ENCODE measurements at places on chromosomes 3 and 15.

DNA sequence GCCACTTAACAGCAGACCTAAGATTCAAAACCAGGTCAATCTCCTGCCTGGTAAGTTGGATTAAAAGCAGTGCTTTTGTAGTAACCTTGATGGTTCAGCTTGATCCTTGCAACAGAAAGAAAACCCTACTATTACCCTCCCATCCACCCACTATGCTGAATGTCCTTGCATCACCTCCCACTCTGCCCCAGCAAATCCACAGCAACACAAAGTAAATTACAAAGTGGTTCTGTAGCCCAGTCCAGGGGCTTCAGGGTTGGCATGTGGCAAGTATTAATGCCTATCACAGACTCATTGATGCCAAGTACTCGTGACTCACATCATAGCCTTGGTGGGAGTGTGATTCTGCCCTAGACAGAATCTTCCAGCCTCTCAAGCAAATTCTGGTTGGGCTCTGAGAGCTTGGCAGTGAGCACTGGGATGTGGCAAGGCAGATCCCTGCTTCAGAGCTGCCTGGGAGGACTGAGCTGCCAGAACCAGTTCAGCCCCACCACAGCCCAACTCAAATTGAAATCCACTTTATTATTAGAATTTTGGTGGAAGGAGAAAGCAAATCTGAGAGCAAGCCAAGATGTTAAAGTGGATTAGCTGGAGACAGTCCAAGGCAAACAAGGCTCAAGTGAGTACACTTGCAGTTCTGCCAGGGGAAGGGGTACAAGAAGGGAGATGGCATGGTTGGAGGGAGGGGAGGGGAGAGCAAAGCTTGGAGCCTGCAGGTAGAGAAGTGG lies 225.8 kb upstream of the UMPS start:
- DNase-seq = no peak

- no peak for DNase-seq
Observed at GRCh38 chr3:55362210-55362960, 124.7 kb downstream of the WNT5A start.

- no peak for DNase-seq
Observed at GRCh38 chr3:139652561-139652960, 25.2 kb downstream of the NMNAT3 start.

DNA sequence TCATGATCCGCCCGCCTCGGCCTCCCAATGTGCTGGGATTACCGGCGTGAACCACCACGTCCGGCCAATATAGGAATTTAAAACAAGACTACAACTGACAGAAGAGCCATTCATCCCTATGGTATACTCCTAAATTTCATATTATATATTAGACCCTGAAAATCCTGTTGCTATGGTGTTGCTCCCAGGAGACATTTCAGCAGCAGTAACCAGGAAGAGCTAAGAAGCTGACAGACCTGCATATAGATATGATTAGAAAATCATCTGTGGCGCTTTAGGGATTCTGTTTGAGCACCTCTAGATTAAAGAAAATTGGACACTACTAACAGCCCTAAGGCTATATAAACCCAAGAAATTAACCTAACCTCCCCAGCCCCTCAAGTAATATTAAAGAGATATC lies 38.8 kb downstream of the TBL1XR1 start:
- DNase-seq = no peak

DNA sequence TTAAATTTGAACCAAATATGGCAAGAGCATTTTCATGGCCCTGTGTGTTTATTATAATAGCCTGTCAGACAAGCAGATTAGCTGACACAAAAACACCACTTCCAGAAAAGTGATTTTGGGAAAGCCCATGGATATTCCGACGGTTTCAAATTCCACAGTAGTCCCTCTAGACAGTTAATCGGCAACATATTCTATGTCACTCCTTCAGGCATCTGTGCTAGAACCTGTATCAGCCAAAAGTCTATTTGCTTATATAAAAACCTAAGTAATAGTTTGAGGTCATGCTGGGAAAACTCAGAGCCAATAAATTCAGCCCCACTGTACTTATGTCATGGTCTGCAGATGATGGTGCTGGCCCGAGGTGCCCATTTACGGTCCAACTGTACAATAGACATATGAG lies 110.2 kb upstream of the ARHGEF26 start:
- no peak for DNase-seq

DNA sequence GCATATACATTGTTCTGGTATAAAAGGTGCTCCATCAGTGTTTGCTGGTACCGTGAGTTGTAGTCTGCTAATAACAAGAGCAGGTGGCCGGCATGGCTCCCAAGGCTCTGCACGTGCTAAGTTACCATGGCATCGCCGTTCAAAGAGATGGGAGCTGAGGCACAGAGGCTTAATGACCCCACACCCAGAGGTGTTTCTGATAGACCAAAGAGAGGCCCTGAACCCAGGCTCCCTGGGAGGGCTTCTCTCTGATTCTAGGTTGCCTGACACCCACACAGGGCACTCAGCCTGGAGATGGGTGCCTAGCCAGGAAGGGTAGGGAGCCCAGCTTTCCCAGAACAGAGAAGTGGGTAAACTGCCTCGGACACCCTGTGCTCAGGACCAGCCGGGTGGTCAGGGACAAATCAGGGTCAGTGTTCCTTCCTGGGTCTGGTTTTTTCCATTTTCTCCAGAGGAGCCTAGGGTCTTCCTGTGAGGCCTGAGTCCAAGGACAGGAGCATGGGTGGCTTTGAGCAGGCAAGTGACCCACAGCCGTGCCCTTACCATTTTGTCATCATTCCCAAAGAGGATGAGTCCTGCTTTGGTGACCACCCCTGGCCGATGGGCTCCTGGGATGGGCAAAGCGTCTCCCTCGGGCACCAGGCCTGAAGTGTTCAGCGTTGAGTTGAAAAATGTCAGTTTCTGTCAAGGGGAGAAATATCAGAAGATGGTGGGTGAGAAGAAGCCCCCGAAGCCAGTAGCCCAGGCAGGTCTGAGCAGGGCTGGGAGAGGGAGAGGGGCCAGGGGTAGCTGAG lies 27.3 kb downstream of the ALDH1L1 start:
- DNase-seq = no peak

DNA sequence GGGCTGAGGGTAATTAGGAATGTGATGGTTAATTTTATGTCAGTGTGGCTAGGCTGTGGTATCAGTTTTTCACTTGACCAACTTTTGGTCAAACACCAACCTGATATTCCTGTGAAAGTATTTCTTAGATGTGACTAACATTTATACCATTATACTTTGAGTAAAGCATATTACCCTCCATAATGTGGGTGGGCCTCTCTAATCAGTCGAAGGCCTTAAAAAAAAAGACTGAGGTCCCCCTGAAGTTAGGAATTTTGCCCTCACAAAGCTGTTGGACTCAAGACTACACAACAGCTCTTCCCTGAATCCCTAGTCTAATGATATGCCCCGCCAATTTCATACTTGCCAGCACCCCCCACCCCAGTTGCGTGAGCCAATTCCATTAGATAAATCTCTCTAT lies 12.5 kb downstream of the SLMAP start:
- DNase-seq = no peak

GRCh38 chr3:69451594-69451993 lies 65.7 kb upstream of the FRMD4B start:
- DNase-seq = no peak

GRCh38 chr15:33565094-33565493 lies 254.3 kb downstream of the RYR3 start:
- no peak for DNase-seq

DNA sequence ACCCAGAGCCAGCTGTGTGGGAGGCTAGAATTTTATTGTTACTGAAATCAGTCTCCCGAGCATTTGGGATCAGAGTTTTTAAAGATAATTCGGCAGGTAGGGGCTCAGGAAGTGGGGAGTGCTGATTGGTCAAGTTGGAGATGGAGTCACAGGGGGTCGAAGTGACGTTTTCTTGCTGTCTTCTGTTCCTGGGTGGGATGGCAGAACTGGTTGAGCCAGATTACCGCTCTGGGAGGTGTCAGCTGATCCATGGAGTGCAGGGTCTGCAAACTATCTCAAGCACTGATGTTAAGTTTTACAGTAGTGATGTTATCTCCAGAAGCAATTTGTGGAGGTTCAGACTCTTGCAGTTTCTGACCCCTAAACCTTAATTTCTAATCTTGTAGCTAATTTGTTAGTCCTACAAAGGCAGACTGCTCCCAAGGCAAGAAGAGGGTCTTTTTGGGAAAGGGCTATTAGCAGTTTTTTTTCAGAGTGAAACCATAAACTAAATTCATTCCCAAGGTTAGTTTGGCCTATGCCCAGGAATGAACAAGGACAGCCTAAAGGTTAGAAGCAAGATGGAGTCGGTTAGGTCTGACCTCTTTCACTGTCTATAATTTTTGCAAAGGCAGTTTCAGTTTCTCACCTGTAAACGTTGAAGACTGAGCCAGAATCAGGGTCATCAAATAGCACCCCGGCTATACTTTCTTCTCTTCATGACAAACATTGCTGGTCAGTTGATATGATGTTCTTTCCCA lies 28.2 kb downstream of the FLNB start:
- no peak for DNase-seq

DNA sequence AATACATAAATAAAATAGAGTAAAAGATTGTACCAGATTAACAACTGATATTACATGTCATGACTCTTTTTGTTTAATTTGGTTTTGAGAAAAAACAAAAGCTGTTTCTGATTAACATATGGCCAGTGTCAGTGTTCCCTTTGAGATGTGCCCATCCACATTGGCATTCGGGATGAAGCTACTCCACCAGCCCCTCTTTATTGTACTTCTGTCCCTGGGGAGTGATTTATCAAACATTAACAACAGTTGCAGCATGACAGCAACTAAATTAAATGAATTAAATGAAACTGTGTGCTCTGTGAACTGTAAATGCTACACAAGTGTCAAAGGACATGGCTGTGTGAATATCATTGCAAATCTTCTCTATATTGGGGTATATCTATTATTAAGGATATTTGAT lies 25.9 kb upstream of the MTMR10 start:
- DNase-seq = no peak

DNA sequence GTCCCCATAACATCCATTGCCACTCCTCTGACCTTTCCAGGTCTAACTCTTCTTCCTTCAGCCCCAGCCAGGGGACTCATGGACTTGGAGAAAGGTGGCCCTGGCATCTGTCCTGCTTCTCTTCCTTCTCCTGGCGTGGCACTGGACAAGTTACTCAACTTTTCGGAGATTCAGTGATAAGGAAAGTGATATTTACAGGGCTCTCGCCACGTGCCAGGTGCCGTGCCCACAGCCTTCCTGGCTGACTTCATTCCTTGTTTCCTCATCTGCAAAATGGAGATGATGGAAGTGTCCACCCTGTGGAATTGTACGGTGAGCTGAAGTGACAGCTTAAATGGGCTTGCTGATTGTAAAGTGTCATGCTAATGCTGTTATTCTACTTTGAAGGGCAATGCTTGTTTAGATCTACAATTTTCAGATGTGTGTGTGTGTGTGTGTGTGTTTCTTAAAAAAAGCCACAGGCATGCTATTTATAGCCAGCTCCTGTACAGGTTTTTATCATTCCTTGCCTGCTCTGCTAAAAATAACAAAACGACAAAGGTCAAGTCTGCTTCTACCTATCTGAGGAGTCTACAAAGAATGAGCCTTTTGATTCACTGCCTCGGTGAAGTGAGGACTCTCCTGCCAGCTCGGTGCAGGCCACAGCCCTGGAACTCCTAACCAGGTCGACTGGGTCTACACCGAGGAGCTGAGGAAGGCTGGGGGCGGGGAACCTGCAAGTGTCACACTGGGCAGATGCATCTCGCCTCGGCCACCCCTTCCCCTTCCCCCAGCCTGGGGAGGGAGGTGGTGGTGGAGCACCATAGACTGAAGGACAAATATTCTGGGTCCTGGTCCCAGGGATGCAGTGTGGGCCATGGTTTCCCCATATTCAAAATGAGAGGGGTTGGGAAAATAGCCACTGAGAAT lies 11.4 kb upstream of the ATP2B2 start:
- DNase-seq = no peak

DNA sequence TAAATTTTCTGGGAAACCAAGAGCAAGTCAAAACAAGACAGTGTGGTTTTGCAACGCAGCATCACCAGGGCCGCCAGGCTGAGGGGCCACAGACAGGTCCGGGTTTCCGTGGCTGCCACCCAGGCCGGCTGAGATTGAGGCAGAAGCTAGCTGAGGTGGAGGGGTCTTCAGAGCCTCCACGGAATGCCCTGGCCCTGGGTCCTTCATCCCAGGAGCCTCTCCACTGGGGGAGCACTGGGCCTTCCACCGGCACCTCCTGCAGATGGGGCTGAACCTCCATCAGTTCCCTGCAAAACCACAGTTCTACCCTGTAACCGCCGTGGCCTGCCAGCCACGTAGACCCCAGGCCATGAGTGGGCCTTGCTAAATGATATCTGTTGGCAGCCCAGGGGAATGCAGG lies 152.7 kb downstream of the CHSY1 start:
- DNase-seq = no peak

DNA sequence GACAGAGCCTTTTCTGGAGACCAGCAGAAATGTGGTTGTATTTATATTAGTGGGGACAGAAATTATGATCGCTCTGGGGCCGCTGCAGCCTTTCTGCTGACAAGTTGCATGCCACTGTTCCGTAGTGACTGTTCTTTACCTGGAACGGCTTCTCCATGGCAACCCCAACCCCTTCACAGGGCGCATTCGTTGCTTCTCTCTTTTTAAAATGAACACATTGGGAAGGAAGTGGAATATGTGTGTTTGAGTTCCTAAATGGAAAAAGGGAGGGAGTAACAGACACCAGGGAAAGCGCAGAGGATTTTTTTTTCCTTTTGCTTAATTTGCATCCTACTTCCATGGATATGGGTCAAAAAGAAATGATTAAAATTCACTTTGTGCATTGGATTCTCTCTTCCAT lies 482.0 kb upstream of the SUCLG2 start:
- DNase-seq = no peak

Measured in stimulated activated CD4-positive, alpha-beta T cell treated with anti-CD3 and anti-CD28 coated beads, Interleukin-12 subunit alpha, Interleukin-12 subunit beta, amount 100 ng/mL, for 4 hours (primary cell).